Stimulated activated CD4-positive, alpha-beta T cell treated with anti-CD3 and anti-CD28 coated beads, Interleukin-1b, Interleukin-23, amount 100 ng/mL, for 1 hour (primary cell): ENCODE measurements at places on chromosomes 7 and 10.

GRCh38 chr10:24041034-24041433, 167.9 kb upstream of the KIAA1217 start:
- no peak for DNase-seq

GRCh38 chr7:51301806-51302205, 14.8 kb downstream of the COBL start:
- no peak for DNase-seq

GRCh38 chr10:14311206-14311957, 19.3 kb downstream of the FRMD4A start:
- no peak for DNase-seq

DNA sequence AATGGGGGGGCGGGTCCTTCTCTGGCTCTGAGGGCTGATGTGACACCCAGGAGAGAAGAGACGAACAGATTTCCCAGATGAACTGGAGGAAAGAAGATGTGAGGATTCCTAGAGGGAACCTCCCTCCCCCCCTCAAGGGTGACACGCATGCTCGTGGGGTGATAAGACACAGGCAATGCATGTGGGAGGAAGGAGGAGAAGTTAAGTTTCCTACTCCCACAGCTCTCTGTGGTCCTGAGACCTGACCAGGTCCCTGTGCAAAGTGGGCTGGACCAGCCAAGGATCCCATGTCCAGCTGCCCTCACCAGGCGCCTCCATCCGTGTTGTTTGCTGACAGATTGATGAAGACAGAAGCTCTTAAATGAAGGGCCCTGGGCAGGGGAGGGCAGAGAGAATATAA, 112.6 kb downstream of the SH3PXD2A start:
- no peak for DNase-seq

GRCh38 chr7:106294334-106294733, 9.6 kb upstream of the NAMPT start:
- no peak for DNase-seq
